NCI-H2081 treated with DMSO at 0.1 percent for 48 hours (cell line): ENCODE measurements at places on chromosomes 16 and 17.

DNA sequence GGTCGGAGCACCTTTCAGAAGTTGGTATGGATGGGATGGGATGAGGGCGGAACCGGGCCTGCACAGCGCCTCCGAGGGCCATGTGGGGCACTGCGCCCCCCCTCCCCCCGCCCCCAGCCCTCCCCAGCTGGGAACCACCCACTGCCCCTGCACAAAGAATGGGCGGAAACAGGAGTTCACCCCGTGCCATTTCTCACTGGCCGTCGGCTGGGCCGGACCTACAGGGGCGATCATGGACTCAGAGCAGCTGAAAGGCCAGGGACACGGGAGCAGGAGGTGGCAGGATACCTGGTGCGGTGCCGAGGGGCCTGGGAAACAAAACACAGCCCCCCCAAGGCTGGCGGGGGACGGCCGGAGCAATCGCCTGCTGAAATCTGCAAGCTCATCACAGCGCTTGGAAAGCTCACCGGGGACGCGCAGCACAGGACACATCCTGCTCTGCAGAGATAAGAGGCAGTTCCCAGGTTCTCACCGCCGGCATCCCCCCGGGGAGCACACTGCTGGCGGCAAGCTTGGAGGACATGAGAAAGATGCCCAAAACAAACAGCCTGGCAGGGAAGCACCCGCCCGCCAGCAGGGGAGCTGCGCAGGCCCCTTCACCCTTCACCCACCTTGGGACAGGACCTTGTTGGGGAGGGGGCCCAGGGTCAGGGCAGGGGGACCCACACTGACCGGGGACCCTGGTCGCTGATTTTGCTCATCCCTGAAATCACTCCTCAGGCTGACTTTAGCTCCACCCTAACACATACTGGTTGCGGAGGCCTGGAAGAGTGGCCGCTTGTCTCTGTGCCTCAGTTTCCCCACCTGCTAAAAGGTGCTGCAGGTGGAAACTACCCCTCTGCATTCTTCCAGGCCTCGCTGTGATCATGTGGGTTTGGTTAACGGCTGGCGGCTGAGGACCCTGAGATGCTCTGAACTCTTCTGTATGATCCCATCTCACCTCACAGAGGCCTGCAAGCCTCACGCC is 263.9 kb downstream of the C16orf95 start:
- no peak for DNase-seq

- DNase-seq, result no peak
Observed at GRCh38 chr17:37726891-37727675, 17.8 kb downstream of the HNF1B start.

GRCh38 chr16:87374313-87374712 is 9.3 kb downstream of the FBXO31 start:
- no peak for DNase-seq

- DNase-seq, result no peak
Observed at GRCh38 chr16:64282181-64282580, 839.7 kb downstream of the CDH11 start.

DNA sequence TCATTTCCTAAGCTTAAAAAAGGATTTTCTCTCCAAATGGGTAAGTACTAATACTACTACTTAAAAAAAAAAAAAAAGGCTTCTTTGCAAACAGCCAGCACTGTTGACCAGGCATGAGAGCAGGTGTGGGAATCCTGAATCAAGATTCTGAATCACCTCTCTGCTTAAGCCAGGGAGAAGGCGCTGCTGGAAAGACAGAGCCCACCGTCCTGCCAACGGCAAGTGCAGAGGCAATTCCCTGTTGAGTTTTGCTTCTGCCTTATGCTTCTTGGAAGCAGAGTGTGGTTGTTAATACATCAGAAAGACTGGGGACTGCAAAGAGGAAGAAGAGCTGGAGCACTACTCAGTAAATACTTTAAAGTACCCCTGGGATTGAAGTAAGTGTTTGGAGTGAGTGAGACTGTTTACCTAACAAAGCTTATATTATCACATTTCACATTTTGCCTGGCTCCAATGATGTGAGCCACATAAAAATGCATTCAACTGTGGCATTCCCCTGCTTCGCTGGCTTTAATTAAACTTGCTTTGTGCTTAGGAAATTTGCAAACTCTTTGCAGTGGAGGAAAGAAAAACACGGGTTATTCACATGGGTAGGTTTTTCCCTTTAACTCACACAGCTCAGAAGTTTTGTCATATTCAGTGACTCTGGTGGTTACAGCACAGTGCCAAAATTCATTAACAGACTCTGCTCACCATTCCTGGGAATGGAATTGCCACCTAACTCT is 86.0 kb upstream of the KIF2B start:
- DNase-seq, result no peak

- no peak for DNase-seq
Observed at GRCh38 chr16:51813609-51814008, 662.5 kb upstream of the SALL1 start.

GRCh38 chr16:46826631-46827030 is 4.3 kb downstream of the C16orf87 start:
- no peak for DNase-seq

GRCh38 chr16:17828012-17828411 is 357.3 kb upstream of the XYLT1 start:
- no peak for DNase-seq

DNA sequence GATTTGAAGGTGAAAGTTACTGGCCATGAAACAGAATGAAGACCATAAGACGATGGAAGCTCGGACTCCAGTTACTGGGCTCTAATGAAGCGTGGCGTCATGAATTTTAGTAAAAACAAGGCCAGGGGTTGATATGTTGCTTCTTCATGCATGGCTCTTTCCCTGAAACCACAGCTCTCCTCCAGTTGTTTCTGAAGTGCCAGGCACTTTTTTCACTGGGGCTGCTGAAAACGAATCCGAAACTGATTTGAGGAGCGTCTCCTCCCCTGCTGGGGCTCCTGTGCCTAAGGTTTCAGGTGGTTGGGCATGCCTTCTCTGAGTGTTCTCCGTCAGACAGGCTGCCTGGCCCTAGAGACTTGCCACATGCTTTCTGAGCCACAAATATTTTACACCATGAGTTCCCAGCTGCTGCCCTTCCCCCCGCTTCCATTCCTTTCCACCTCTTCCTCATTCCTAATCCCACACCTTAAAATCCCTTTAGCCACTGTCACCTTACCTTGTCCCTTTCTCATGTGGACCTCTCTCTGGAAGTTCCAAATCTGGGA is 3.7 kb upstream of the MYL4 start:
- no peak for DNase-seq

GRCh38 chr17:72865954-72866353 is 226.5 kb downstream of the SLC39A11 start:
- no peak for DNase-seq

DNA sequence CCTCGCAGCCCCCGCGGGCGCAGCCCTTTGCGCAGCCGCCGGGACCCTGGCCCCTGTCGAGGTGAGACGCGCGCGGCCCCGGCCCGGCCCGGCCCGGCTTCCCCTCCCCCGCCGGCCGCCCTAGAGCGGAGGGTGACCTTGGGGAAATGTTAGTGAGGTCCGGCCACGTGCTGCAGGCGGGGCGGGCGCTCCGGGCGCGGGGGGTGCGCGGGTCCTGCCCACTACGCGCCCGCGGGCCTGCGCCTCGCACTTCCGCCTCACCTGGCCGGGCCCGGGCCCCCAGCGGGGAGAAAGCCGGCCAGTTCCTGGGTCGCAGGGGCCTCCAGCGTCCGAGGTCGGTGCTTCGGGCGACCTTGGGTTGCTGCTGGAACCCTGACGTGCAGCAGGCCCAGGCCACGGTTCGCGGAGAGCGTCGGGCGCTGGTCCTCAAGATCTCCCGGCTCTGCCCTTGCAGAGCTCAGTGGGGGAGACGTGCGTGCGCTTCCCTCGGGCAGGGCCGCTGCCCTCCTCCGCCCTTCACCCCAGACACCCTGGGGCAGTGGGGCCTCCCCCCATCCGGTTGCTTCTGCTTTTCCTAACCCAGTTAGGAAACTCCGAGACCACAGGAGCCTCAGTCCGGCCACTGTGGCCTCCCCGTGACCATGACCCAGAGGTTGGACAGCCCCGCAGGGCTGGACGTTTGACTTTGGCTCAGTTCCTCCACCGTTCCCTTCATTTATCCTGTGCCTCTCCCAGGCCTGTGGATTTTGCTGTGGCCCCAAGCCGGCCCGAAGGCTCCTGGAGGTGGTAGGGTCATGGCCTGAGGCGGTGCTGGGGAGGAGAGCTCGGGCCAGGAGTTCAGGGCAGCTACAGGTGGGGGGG is 791 bp downstream of the MCRIP2 start:
- no peak for DNase-seq

- no peak for DNase-seq
Observed at GRCh38 chr17:65678546-65678945, 117.1 kb upstream of the AXIN2 start.
